ENCODE measurements at places on chromosomes 4 and X.

GRCh38 chr4:108763986-108764385, 1.1 kb upstream of the ETNPPL start:
- DNase-seq = no peak

DNA sequence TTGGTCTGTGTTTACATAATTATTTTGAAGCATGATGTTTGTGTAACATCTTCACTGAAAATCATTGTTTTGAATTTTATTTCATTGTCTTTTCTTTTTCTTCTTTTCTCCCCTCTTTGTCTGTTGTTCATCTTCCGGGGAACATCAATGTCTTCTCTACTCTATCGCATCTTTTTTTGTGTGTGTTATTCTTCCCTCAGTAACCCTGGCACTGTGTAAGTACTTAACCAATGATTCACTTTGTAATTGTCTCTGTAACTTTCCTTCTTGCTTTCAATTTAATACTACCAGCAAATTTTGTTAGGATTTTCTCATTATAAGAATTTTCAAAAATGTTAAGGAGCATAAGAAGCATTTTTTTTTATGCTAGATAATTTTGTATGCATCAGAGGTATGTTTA, 130.8 kb downstream of the PDLIM5 start:
- DNase-seq = no peak

- DNase-seq = no peak
These were observed 315.4 kb downstream of the ANTXR2 start for GRCh38 chr4:79757600-79757999.

DNA sequence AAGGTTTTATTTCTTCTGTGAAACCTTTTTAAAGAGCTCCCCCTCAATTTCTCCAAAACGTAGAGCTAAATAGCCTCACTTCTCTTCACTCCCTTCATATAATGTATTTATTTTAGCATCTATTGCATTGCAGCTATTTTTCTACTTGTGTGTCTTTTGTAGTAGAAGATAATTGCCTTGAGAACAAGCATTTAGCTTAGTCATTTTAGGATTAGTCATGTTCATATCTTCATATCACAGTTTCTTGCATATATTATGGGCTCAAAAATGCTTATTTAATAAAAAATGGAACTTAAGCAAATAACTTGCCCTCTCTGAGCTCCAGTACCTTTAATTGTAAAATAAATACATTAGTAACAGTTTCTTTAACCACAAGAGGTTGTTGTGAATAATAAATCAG, 72.1 kb upstream of the SPANXC start:
- DNase-seq = no peak

GRCh38 chr4:27059446-27059845, 198.8 kb downstream of the STIM2 start:
- no peak for DNase-seq

DNA sequence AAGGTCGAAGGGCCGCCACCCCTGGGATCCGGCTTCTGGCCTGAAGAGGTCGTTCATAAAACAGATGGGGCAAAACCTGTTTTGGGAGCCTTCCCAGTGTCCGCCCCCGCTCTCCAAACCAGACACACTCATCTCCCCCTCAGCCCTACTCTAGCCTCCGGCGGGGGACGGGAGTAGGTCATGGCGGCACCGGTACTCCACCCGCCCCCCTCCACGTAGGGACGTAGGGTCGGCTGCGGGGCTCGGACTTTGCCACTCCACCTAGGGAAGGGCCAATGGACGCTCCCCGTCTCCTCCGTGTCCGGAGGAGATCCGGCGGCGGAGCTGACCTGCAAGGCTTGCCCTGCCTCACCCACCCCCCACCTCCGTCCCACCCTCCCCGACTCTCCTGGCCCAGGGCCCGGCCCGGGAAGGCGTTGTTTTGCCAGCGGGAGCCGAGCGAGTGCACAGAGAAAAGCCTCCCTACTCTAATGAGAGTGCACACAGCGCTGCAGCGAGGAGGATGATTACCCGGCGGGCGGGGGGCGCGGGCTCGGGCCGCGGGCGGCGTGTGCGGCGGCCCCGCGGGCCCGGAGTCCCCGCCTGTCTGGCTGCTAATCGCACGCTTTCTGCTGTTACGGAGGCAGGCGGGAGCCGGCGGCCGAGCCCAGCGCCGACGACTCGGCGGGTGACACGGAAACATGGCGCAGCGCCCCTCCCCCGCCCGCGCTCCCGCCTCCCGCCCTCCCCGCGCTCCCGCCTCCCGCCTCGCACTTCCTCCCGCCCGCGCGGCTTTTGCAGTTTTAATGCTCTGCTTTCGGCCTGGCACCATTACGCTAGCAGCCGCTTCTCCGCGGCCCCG, 8.3 kb upstream of the BCOR start:
- DNase-seq = peak; percentile 54

- DNase-seq = no peak
These were observed 85.1 kb downstream of the SLC10A7 start for GRCh38 chr4:146436423-146437162.

- DNase-seq = no peak
These were observed 104.1 kb downstream of the FIP1L1 start for GRCh38 chr4:53481586-53481985.
